ENCODE measurements at places on chromosomes 4 and X.

DNA sequence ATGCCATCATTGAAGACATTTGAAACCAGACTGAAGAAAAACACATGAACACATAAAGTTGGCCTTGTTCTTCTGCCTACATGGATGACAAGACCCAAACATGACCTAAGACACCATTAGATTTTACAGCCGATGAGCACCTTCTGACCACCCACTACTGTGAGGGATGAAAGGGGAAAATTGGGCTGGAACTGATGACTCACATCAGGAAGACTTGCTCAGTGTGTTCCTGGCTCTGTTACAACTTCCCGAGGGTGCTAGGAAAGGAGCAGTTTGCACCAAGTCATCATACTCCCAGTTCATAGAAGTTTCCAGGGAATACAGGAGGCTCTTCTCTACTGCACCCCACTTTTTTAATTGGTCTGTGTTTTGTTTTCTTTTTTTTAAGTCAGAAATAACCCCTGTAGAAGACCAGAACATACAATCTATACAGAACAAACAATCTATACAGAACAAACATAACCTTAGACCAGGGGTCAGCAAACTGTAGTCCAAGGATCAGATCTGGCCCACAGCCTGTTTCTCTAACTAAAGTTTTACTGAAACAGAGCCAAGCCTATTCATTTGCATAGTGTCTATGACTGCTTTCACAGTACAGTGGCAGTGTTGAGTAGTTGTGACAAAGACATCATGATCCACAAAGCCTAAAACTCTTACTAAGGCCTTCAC, 25.3 kb downstream of the BTC start:
- DNase-seq = peak; percentile 22

GRCh38 chr4:52709155-52709554, 42.1 kb downstream of the ERVMER34-1 start:
- DNase-seq = no peak

DNA sequence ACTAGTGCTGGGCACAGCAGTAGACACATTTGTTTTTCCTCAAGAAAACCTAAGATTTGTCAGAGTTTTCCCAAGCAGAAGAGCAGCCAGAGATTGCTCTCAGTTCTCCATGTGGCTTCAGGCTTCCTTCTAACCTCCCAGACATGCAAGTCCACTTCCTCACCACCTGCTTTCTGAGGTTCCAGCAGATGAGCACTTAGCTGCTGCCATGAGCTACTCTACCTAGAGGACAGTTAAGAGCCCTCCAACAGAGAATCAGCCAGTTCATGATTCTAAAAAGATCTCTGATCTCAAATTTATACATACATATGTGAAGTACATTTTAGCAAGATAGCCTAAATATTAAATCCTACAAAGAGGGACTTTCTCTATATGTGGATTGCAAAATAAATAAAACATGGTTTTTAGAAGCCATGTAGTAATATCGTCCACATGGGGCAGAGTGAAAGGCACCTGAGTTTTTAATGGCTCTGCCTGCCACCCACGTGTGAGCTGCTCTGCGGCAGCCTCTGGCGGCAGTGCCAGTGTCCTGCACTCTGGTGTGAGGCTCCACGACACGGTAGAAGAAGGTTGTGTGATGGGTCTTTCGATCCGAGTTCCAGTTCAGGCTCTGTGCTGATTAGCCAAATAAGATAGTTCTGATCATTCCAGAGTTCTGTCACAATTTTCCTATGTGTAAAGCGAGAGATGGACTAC, 10.3 kb downstream of the CYP4V2 start:
- DNase-seq = no peak

DNA sequence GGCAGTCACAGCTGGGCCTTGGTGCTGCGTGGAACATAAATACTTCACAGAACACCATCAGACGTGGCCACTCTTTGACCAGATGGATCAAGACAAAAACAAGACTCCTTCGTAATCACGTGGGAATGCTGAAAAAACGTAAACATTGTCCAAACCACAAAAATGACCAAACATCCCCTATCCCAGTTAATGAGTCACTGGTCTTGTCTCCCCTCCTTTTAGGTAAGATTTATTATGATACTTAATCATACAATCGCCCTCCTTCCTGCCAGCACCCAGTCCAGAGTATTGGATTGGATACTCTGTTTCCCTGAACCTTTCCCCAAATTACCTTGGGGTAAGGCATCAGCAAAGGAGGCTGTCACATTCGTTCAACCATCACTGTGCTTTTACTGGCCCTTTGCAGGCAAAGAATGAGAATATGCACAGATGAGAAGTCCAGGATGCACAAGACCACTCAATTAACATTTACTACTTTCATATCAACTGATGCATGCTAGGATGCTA, 601 bp upstream of the TCEANC start:
- DNase-seq = no peak

GRCh38 chr4:107196312-107196711, 160.2 kb upstream of the DKK2 start:
- no peak for DNase-seq

GRCh38 chr4:8202108-8203051, 3.3 kb downstream of the SH3TC1 start:
- no peak for DNase-seq

DNA sequence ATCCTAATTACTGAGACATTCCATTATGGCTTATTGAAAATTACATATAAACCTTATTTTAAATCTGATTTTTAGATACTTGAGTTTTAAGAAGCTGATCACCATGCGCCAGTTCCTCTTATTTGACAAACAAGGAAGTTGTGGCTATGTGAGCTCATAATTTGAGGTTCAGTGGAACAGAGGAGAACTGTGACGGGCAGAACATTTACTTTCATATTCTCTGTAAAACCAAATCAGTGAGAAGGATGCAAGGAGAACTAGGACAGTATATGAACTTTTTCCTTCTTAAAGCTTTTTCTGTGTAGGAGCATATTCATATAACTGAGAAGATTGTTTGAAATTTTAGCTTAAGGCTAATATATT, 25.3 kb downstream of the STIM2 start:
- DNase-seq = no peak

GRCh38 chr4:17033768-17034181, 135.3 kb upstream of the LDB2 start:
- DNase-seq = no peak

- no peak for DNase-seq
Measured at GRCh38 chrX:70132877-70133302, 357 bp upstream of the IGBP1 start.

GRCh38 chrX:39890807-39891206, 207.0 kb downstream of the BCOR start:
- no peak for DNase-seq

GRCh38 chr4:38762560-38762959, 20.2 kb downstream of the TLR10 start:
- DNase-seq = no peak

DNA sequence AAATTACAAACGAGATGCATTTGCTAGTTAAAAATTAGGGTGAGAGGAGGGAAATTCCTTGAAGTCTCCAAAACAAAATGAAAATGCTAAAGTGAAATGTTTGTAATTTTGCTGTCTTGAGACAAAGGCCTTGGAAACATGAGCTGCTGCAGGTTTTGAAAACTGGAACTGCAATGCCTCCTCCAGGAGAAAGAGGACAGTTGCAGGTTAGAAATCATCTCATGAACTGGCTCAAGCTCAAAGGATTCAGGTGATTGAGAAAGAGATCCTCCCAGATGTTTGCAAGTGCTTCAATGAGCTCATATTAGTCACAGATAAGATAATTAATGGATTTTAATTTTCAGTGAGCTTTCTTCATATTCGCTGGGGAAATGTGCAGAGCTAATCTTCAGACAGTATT, 32.4 kb downstream of the SMPX start:
- no peak for DNase-seq

DNA sequence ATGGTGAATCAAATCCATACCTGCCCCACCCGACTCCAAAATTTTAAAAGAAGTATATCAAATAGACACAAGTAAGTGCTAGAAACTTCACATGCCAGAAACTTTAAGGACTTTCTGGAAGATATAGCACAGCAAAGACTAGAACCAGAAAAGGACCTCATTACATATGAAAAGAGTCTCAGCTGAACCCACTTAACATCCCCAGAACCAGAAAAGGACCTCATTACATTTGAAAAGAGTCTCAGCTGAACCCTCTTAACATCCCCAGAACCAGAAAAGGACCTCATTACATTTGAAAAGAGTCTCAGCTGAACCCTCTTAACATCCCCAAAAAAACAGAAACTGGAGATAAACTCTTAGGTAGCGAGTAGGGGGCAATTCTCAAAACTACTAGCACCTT, 32.3 kb downstream of the STPG2 start:
- DNase-seq = no peak

DNA sequence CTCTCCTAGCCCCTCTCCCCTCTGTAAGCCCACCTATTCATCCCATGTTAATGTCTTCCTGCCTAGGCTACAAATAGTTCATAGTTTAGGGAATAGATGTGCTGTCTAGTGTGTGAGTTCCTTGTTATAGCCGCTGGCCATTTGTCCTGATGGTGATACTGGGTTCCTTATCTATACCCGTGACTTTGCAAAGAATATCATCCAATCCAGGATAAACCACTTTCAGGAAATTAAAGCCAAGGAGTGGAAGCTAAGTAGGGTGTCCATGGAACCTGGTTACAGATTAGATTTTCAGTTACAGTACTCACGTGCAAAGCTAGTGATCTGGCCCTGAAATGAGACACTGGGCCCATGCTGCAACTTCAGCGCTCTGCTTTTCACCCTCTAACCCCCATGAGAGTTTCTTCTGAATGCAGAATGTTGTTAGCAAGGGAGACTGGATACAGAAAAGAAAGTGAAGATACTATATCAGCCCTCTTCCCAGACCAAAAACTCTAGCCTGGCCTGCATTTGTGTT, 111.4 kb downstream of the TMEM164 start:
- no peak for DNase-seq

DNA sequence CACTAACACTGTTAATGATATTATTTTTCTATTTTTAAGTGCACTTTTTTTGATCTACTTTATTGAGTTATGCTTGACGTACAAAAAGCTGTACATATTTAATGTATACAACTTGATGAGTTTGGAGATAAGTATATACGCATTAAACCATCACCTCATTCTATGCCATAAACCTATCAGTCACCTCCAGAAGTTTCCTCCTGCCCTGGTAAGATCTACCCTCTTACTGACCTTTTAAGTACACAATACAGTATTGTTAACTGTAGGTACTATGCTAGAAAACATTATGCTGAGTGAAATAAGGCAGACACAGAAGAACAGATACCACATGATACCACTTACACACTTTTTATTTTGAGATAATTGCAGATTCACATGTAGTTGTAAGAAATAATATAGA, 36.9 kb downstream of the INTS6L start:
- DNase-seq = no peak

DNA sequence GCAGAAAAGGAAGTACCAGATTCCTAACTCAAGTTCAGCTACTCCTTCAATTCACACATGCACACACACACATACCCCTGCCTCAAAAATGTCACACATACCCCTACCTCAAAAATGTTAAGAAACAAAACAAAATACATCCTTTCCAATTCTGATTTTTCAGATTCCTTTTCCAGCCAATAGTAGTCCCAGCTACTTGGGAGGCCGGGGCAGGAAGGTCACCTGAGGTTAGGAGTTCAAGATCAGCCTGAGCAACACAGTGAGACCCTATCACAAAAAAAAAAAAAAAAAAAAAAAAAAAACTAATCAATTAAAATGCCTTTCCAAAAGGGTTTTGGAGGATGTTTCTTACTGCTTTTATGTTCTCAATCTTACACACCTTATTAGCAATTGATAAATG, 138.0 kb downstream of the AFAP1 start:
- DNase-seq = no peak

DNA sequence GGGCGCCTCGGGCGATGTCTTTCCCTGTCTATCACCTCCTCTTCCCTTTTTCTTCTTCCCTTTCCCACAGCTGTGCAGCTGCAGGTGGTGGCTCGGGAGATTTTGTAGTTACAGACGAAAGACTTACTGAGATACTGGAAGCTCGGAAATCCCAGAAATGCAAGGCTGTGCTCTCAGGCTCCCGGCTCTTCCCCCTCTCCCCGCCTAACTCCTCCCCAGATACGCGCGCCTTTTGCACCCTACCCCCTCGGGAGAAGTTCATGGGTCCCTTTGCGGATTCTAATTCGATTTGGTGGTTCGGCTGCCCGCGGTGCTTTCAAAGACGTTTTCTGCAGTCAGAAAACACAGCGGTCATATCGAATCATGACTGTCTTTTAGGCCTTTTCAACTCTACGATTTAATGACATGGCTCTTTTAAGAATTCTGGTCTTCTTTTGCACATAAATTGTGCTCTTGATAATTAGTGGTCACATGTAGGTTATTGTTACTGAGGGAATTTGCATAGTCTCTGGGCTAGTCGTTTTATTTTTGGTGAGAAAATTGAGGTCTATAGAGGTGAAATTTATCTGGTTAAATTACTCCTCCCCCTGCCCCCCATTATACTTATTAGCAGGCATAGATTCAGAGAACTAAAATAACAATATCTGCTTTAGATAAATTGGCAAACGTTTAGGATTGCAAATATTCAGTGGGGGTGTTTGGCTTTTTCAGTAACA, 1.6 kb downstream of the SEPTIN11 start:
- DNase-seq = no peak

DNA sequence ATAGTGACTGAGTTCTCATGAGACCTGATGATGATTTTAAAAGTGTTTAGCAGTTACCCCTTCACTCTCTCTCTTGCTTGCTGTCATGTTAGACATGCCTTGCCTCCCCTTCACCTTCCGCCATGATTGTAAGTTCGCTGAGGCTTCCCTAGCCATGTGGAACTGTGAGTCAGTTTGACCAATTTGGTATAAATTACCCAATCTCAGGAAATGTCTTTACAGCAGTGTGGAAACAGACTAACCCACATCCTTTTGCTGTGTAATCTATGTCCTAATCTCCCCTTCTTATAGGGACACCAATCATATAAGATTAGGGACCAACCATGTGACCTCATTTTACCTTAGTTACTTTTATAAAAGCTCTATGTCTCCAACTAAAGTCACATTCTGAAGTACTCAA, 677.8 kb downstream of the ADGRL3 start:
- no peak for DNase-seq

GRCh38 chr4:159250751-159251325, 148.0 kb downstream of the RAPGEF2 start:
- DNase-seq = no peak

DNA sequence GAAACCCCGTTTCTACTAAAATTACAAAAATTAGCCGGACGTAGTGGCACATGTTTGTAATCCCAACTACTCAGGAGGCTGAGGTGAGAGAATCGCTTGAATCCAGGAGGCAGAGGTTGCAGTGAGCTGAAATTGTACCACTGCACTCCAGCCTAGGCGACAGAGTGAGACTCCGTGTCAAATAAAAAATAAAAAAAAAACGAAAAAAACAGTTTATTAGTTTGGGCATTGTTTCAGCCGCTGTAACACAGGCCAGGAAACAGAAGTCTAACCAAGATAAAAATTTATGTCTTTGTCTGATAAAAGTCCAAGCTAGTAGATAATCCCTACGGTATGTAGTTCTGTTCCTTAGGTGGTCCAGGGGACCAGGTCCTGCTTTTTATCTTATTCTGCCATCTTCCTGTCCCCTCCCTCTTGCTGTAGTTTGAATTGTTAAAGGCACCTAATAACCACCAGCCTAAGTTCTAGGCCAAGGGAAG, 21.4 kb downstream of the USO1 start:
- no peak for DNase-seq

Data from glomerular endothelial cell (primary cell).